ENCODE measurements at places on chromosomes 5 and 9. TPM values are rescaled to one million over a fixed set of nuclear protein-coding genes. Genes with fewer than 3 reads are reported as not detected.

ANKRD18A gene
- total RNA-seq, result 0.48 TPM

MSX2 gene
- total RNA-seq, result not detected

OR2S2 gene
- total RNA-seq, result not detected

UBE2QL1 gene
- not detected for total RNA-seq

GARIN3 gene
- total RNA-seq, result not detected

PPIC gene
- total RNA-seq, result 47.2 TPM

IL4 gene
- total RNA-seq, result not detected

HAUS6 gene
- total RNA-seq, result 20.7 TPM

ZNF474 gene
- not detected for total RNA-seq

TUSC1 gene
- total RNA-seq, result 23.0 TPM

ARL14EPL gene
- total RNA-seq, result not detected

IL3 gene
- total RNA-seq, result not detected

DMRTA1 gene
- 3.4 TPM for total RNA-seq

SUSD3 gene
- 1.7 TPM for total RNA-seq

SLC46A2 gene
- total RNA-seq, result not detected

Data from tracheal epithelial cell (primary cell).